Activated CD4-positive, alpha-beta T cell treated with anti-CD3 and anti-CD28 coated beads, Interleukin-2, amount 10 ng/mL, durations not matched to agents 24 days and 14 days (primary cell): ENCODE measurements at places on chromosomes 7 and 10.

- H3K27me3 ChIP-seq, result peaks cover 2% of the 10 kb centered on the region
- H3K27ac ChIP-seq, result peak overlapping the region; percentile 95
- DNase-seq, result peak; percentile 70
Measured at GRCh38 chr10:18650404-18650997, 886 bp downstream of the NSUN6 start.

DNA sequence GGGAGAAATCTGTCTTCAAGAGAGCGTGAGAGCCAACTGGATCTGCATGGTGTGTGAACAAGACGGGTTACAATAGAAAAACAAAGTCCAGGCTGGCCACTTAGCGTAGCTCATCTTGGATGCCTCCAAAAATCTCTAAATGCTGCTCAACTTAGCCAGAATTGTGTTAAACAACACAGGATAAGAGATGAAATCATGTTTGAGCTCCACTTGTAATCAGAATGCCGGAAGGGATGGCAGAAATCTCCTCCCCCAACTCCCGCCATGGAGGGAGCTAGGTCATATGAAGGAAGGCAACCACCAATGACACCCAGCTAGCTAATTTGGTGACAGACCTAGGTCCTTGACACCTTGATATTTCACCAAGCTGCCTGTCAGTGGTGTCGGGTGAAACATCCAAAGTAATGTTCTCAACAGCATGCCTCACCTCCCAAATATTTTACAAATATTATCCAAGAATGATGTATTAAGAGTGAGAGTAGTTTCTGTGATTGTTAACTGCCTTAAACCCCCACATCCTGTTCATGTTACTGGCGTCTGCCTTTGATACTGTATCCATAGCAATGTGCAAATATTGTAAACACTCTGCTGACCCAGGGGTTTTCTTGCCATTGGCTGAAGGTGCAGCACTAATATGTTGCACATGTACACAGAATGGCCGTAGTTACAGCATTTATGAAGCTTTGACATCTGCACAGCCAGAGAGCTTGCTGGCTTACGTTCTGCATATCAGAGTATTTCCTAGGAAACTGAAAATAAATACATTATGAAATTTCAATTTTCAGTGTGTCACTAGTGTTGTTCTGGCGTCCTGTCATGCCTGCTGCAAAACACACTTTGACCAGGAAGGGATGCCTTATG is 25.8 kb downstream of the TMEM254 start:
- H3K4me3 ChIP-seq, result no peak overlapping the region
- peaks cover 10% of the 10 kb centered on the region for H3K27me3 ChIP-seq
- peak; percentile 66 for DNase-seq
- no peak overlapping the region for H3K27ac ChIP-seq
- H3K36me3 ChIP-seq, result peaks cover 1% of the 10 kb centered on the region

GRCh38 chr7:9391221-9391620 is 957.8 kb downstream of the NXPH1 start:
- DNase-seq, result no peak
- H3K27me3 ChIP-seq, result no peaks in the 10 kb centered on the region
- H3K36me3 ChIP-seq, result no peaks in the 10 kb centered on the region
- H3K27ac ChIP-seq, result no peak overlapping the region
- no peaks in the 10 kb centered on the region for H3K4me1 ChIP-seq

- peak overlapping the region; percentile 36 for H3K4me3 ChIP-seq
- peaks cover 25% of the 10 kb centered on the region for H3K4me1 ChIP-seq
- no peaks in the 10 kb centered on the region for H3K36me3 ChIP-seq
- DNase-seq, result no peak
- no peaks in the 10 kb centered on the region for H3K27me3 ChIP-seq
- peak overlapping the region; percentile 41 for H3K27ac ChIP-seq
Measured at GRCh38 chr10:44975431-44976331, 2.9 kb downstream of the DEPP1 start.

DNA sequence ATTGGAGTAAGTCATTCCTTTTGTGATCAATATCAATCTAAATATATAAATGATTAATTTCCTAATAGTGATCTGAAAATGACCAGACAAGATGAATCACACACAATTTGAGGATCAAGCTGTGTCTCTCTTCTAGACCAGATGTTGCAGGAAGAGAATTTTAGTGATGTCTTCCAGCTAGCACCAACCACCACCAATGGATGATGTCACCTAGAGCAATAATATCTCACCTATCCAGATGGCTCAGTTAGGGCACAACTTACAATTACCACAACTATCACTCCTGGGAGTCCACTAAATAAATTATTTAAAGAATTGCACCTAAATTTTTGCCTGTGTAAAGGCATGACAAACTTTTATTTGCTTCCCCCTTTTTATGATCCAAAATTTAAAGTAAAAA is 25.2 kb downstream of the RELN start:
- H3K27ac ChIP-seq, result no peak overlapping the region
- H3K27me3 ChIP-seq, result peaks cover 3% of the 10 kb centered on the region
- H3K4me1 ChIP-seq, result no peaks in the 10 kb centered on the region
- H3K4me3 ChIP-seq, result no peak overlapping the region

- H3K4me3 ChIP-seq, result peak overlapping the region; percentile 63
- peaks cover 74% of the 10 kb centered on the region for H3K4me1 ChIP-seq
- peaks cover 45% of the 10 kb centered on the region for H3K36me3 ChIP-seq
- H3K27ac ChIP-seq, result peak overlapping the region; percentile 86
- DNase-seq, result peak; percentile 79
Measured at GRCh38 chr10:119496273-119496672, 46.2 kb downstream of the RGS10 start.

DNA sequence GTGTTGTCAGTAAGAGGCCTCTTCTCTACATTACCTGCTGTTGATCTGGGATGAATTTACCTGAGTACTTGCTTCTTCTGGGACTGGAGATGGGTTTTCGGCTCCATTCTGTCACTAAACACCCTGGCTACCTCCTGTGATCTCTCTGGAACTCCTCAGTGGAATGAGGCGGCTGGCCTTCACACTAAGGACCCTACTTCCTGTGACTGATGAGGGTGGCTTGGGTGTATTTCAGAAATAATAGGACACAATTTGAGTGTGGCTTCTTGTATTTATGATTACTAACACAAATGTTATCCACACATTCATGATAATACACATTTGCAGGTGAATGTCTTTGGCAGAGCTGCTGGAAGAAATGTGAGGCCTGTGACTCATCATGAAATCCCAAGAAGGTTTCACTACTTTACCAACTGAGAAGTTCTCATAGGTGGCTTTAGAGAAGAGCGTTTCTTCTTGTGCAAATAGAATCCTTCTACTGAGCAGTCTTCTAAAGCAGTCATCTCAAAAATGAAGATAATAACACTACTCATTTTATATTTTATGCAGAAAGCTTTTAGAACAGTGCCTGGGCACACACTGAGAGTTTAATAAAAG is 21.3 kb upstream of the EVX1 start:
- H3K4me3 ChIP-seq, result no peak overlapping the region
- H3K4me1 ChIP-seq, result no peaks in the 10 kb centered on the region
- no peaks in the 10 kb centered on the region for H3K36me3 ChIP-seq
- H3K27ac ChIP-seq, result no peak overlapping the region

GRCh38 chr7:20790375-20790774 is 3.7 kb upstream of the SP8 start:
- H3K36me3 ChIP-seq, result peaks cover 10% of the 10 kb centered on the region
- no peak overlapping the region for H3K4me3 ChIP-seq
- no peak overlapping the region for H3K27ac ChIP-seq
- peaks cover 81% of the 10 kb centered on the region for H3K27me3 ChIP-seq
- peak; percentile 41 for DNase-seq
- H3K4me1 ChIP-seq, result peaks cover 19% of the 10 kb centered on the region

GRCh38 chr7:116236020-116236630 is 25.8 kb downstream of the TES start:
- H3K36me3 ChIP-seq, result peaks cover 14% of the 10 kb centered on the region
- H3K4me1 ChIP-seq, result peaks cover 26% of the 10 kb centered on the region
- no peak overlapping the region for H3K4me3 ChIP-seq
- no peaks in the 10 kb centered on the region for H3K27me3 ChIP-seq
- DNase-seq, result peak; percentile 84
- H3K27ac ChIP-seq, result no peak overlapping the region

DNA sequence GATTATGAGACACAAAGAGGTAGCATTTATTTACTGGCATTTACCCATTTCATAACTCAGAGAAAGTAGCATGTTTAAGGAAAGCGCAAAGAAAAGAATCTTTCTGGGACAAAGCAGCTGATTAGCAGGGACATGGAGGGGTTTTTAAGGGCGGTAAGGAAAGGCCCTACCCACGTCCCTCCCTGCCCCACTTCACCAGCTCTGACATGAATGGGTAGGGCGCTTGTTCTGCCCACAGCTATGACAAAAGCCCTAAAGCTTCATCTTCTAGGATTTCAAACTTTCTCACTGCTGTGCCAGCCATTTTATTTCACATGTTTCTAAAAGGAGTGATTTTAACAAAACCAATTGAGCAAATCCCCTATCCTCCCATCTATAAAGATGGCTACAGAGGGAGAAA is 406.9 kb upstream of the KLF6 start:
- H3K27ac ChIP-seq, result no peak overlapping the region
- peaks cover 6% of the 10 kb centered on the region for H3K4me1 ChIP-seq
- no peaks in the 10 kb centered on the region for H3K27me3 ChIP-seq
- DNase-seq, result no peak
- peaks cover 2% of the 10 kb centered on the region for H3K36me3 ChIP-seq

DNA sequence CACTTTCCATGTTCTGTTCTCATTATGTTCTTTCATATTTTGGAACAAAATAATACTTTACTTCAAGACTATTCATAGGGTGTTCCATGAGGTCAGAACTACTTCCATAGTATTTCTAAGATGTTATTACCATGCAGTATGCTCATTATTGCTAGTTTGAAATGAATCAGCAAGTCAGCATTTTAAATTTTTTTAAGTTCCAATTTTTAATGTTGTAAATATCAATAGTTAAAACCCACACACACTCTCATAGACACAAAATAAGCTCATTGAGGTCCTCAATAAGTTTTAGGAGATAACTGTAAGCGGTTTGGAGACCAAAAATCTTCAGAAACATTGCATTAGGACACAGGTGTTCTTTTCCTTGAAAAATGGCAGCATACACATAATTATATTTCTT is 550.7 kb downstream of the AUTS2 start:
- no peaks in the 10 kb centered on the region for H3K4me1 ChIP-seq
- H3K4me3 ChIP-seq, result no peak overlapping the region
- H3K27me3 ChIP-seq, result no peaks in the 10 kb centered on the region
- H3K27ac ChIP-seq, result no peak overlapping the region
- DNase-seq, result no peak

GRCh38 chr10:71347587-71348395 is 28.7 kb downstream of the SLC29A3 start:
- DNase-seq, result no peak
- no peak overlapping the region for H3K27ac ChIP-seq
- no peaks in the 10 kb centered on the region for H3K27me3 ChIP-seq
- H3K4me3 ChIP-seq, result no peak overlapping the region
- H3K4me1 ChIP-seq, result no peaks in the 10 kb centered on the region

- H3K27me3 ChIP-seq, result no peaks in the 10 kb centered on the region
- no peak overlapping the region for H3K27ac ChIP-seq
- no peaks in the 10 kb centered on the region for H3K36me3 ChIP-seq
- no peak for DNase-seq
- H3K4me1 ChIP-seq, result no peaks in the 10 kb centered on the region
- H3K4me3 ChIP-seq, result no peak overlapping the region
Measured at GRCh38 chr7:78587443-78588044, 789.0 kb downstream of the PHTF2 start.

DNA sequence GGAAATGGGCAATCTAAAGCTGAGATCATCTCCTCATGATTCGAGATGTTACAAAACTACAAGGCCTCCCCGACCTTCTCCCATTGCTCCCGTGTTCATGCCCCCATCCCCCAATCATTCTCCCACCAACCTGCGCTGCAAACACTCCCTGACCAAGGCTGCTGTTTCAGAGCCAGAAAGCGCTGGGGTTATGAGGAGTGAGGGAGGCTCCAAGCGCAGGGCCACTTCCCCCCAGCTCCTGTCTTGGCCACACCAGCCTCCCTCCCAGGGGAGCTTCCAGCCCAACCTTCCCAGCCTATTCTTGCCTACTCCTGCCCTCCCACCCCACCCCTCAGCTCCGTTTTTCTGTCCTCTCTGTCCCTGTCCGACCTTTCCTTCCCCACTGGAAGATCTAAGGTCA is 14.7 kb upstream of the NODAL start:
- no peaks in the 10 kb centered on the region for H3K4me1 ChIP-seq
- no peaks in the 10 kb centered on the region for H3K36me3 ChIP-seq
- no peak overlapping the region for H3K4me3 ChIP-seq
- no peak for DNase-seq
- H3K27ac ChIP-seq, result no peak overlapping the region

DNA sequence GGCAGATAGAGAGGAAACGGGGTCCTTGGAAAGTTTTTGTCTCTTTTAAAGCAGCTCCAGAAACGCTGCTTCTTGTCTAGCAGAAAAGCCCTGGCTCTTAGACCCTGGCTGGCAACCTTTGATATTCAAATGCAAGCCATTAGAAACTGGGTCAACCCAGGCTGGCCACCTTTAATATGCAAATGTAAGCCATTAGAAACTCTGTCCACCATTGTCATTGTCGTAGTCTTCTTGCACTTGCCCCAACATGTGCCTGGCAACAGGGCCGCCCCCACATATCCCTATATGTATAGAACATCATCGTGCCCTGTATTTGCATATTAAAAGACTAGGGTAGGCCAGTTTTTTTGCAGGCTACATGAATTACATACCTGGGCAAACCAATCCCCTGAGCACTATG is 621.3 kb upstream of the DPP6 start:
- H3K27me3 ChIP-seq, result no peaks in the 10 kb centered on the region
- no peak for DNase-seq
- H3K27ac ChIP-seq, result no peak overlapping the region

GRCh38 chr10:120420421-120420820 is 36.6 kb upstream of the PLPP4 start:
- DNase-seq, result no peak
- H3K4me1 ChIP-seq, result no peaks in the 10 kb centered on the region
- no peak overlapping the region for H3K27ac ChIP-seq
- H3K36me3 ChIP-seq, result no peaks in the 10 kb centered on the region
- H3K4me3 ChIP-seq, result no peak overlapping the region

- peaks cover 2% of the 10 kb centered on the region for H3K4me1 ChIP-seq
- H3K4me3 ChIP-seq, result no peak overlapping the region
- no peak overlapping the region for H3K27ac ChIP-seq
- H3K36me3 ChIP-seq, result no peaks in the 10 kb centered on the region
Measured at GRCh38 chr7:38432671-38433070, 159.2 kb upstream of the TARP start.

DNA sequence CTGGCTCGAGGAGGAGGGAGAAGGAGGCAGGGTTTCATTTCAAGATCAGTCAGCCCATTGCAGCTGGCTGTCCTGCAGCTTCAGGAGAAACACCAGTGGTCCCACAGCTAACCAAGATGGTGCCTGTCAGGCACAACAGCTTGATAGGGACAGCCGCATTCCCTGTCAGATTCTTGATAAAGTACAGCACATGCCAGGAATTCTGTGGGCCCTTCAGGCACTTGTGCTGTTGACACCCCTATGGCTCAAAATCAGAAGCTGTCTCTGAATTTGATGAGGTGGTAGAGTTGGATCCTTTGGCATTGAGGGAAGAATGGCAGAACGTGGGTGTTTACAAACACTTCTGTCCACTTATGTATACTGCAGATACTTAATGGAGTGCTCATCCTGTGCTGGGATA is 354.3 kb downstream of the KCNMA1 start:
- H3K36me3 ChIP-seq, result no peaks in the 10 kb centered on the region
- no peaks in the 10 kb centered on the region for H3K4me1 ChIP-seq
- H3K4me3 ChIP-seq, result no peak overlapping the region
